IMR-90 (cell line): ENCODE measurements at places on chromosomes 6 and 20.

GRCh38 chr6:144220031-144220790 is 64.9 kb upstream of the UTRN start:
- no peak for DNase-seq

DNA sequence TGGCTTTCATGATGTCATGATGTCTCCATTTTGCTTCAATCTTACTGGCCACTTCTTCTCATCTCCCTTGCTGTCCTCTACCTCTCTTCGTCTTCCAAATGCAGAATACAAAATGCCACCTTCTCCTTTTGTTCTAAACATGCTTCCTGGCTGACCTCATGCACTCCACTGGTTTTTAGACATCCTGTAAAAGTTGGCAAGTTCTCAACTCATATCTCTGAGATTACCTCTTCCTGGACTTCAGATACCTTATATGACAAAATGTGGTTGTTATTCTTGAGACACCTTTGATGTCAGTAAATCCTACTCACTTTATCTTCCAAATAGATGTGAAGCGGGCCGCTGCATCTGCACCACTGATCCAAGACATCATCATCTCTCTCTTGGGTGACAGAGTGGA is 212.7 kb upstream of the FOXA2 start:
- DNase-seq, result peak; percentile 3

DNA sequence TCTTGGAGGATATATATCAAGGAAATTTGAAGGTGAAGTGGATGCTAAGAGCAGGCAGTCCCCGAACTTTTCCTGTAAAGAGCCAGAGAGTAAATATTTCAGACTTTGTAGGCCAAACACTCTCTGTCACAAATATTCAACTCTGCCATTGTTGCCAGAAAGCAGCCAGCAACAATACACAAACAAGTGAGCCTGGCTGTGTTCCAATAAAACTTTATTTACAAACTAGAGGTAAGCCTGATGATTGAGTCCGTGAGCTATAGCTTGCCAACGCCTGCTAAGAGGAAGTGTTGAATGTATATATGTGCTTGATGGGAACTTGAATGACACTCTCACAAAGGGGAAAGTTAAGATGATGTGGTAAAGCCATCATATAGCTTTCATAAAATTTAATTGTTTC is 166.0 kb upstream of the PLN start:
- no peak for DNase-seq

DNA sequence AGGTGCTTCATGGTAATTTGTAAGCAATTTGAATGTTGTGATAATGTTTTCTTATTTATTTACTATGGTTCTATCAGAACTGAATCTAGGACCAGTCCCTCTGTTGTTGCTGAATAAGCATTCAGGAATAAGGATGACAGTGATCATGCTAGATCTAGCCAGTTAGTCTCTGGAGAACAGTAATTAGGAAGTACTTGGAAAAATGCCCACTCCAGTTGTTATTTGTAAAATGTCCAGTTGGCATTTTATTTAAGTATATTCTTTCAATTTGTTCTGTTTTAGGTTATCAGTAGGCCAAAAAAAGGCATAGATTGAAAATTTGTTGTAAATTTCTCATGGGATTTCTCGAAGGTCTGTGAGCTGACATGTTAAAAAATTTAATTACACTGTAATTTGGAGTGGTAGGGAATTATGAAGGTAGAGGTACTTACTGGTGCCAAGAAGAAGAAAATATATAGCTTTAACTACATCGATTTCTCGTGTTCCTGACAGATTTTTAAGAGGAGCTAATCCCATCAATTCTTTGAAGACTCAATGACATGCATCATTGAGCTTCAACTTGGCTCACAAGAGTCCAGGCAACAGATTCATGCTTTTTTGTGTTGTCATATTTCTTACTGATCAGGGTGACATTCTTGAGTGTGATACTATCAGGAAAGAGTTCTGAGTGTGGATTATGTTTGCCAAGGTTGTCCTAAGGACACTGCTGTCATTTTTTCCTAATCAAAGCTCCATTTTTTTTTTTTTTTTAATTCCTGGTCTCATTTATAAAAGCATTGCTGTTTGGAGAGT is 177.3 kb downstream of the CARMIL1 start:
- DNase-seq, result no peak

DNA sequence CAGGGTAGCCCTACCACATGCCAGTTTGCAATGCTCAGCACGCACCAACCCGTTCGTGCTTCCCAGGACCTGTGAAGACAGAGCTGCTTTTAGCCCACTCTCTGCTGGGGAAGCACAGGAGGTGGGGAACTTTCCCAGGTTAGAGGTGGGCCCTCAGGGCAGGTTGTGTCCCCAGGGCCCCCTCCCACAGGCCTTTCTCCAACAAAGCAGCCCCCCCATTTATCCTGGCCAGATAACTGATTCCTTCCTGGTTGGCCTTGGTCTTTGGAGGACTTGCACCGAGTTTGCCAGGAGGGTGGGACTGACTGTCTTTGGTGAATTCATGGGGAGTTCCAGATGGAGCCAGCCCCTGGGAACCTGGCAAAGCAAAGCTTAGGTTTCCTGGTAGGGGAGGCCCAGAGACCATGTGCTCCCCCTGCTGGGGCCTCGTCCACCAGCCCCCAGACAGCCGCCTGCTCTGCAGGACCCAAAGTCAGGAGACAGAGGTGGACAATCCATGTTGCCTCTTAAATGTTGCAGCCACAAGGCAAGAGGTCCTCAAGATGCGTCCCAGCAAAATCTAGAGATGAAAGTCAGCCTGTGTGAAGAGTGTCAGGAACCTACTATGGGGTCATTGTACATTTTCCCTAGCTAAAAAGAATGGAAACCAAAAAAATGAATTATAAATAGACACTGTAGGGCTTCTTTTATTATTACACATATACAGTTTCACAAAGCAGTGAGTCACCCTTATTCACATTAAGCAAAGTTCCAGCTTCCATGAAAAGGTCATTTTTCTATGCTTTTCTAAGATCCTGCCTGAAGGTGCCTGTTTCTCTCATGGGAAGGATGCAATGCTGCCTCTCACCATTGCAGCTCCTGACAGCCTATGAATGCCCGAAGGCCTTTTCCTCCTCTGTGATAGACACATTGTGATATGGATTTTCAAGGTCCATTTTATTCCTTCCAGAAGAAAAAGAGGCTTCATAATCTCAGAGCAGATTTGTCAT is 497.8 kb downstream of the PREX1 start:
- peak; percentile 51 for DNase-seq

GRCh38 chr20:56440346-56441007 is 27.9 kb upstream of the RTF2 start:
- no peak for DNase-seq

DNA sequence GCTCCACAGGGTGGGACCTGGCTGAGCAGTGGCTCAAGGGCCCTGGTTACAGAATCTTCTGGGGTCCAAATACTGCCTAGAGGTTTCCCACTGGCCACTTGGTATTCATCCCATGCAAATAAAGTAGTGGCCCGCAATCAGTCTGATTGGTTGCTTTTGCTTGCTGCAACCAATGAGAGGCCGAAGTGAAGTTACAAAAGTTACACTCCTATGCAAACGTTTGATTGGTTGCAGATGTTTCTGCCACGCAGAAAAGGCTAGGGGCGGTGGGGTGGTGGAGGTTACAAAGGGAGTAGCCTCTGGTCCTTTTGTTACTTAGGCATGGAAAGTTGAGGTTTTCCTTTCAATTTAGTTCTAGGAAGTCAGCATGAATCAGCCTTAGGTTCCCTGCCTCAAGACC is 3.6 kb upstream of the NHLRC1 start:
- no peak for DNase-seq

DNA sequence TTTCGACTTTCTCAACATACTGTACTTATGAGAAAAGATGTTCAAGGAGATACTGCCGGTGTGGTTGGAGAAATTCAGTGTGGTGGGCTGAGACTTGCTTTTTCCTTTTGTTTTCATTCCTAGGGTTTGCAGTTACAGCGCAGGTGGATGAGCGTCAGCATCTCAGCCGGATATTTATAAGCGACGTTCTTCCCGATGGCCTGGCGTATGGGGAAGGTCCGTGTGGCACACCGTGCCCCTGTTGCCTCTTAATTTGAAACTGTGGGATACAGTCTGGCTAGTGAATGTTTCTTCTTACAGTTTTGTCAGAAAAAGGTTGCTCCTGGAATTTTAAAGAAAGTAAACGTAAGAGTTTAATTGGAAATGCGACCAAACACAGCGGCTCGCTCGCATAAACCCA is 81.7 kb upstream of the CLDN20 start:
- no peak for DNase-seq

DNA sequence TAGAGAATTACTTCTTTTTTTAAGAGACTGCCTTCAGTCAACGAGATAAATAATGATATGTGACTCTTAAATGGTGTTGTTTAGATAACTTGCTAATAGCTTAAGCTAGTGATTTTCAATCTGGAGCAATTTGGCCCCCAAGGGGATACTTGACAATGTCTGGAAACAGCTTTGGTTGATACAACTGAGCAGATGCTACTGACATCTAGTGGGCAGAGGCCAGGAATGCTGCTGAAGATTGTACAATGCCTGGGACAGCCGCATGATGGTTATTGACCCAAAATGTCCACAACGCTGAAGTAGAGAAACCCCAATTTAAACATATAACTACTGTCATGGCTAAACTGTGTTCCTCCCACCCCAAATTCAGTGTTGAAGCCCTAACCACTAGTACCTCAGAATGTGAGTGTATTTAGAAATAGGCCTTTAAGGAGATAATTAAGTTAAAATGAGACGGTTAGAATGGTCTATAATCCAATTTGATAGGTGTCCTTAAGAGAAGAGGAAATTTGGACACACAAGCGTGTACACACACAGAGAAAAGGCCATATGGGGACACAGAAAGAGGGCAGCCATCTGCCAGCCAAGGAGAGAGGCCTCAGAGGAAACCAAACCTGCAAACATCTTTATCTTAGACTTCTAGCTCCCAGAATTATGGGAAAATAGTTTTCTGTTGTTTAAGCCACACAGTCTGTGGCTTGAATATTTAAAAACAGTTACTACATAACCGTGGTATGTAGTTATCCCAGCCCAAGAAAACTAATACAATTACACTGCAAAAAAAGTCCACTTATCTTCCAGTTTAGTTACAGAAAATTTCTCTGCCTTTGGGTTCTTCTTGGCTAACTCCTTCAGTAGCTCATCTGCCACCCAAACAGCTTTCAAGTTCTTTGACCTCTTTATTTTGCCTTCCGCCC is 22.2 kb downstream of the RWDD2A start:
- DNase-seq, result peak; percentile 80

- DNase-seq, result peak; percentile 77
Observed at GRCh38 chr6:1424306-1424927, 35.0 kb downstream of the FOXF2 start.

DNA sequence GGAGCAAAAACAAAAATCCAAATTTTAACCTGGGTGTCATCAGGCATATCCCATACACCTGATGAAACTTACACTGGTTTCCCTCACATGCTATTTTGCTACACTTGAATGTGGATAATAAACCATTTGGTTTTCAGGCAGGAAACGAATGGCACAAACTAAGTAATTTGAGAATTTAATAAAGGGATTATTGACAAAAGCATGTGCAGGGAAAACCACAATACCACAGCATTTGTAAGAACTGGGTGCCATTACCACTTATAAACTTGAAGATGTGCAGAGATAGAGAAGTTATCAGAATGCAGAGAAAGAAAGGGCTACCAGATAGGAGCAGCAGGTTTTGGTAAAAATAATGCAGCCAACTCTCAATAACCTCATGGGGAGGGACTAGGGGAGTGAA is 151.2 kb downstream of the RFX6 start:
- no peak for DNase-seq

- no peak for DNase-seq
Observed at GRCh38 chr20:19673575-19673974, 84.5 kb upstream of the RIN2 start.

GRCh38 chr20:54692168-54692887 is 216.9 kb downstream of the DOK5 start:
- DNase-seq, result no peak

DNA sequence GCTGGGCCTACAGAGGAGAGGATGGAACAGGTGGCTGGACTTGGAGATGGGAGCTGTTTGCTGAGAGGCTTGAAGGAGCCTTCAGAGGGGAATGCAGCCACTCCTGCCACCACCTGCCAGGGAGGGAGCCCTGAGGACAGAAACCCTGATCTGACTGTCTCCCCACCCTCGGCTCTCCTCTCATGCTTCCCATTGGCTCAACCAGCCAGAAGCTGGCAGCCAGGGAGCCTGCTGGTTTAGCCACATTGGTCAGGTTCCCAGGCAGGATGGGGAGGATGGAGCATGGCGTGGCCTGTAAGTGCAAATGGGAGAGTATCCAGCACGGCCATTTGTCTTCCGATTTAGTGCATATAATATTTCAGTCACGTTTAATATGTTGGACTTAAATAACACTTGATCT is 12.8 kb downstream of the TREM1 start:
- no peak for DNase-seq

GRCh38 chr6:15608396-15608795 is 54.4 kb downstream of the DTNBP1 start:
- DNase-seq, result peak; percentile 89

- DNase-seq, result peak; percentile 7
Observed at GRCh38 chr6:157428427-157429202, 47.6 kb downstream of the ZDHHC14 start.

- no peak for DNase-seq
Observed at GRCh38 chr6:32551410-32551809, 21.3 kb upstream of the HLA-DRB5 start.

DNA sequence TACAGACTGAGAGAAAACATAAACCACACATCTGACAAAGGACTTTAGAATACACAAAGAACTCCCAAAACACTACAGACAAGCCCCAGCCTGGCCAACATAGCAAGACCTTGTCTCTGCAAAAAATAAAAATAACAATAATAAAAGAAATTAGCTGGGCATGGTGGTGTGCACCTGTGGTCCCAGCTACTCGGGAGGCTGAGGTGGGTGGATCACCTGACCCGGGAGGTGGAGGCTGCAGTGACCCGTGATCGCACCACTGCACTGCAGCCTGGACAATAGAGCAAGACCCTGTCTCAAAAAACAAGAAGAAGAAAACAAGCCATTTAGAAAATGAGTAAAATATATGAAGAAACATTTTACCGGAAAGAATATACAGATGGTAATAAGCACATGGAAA is 13.1 kb downstream of the SDCBP2 start:
- no peak for DNase-seq

GRCh38 chr6:133837801-133838349 is 51.0 kb upstream of the TCF21 start:
- no peak for DNase-seq

DNA sequence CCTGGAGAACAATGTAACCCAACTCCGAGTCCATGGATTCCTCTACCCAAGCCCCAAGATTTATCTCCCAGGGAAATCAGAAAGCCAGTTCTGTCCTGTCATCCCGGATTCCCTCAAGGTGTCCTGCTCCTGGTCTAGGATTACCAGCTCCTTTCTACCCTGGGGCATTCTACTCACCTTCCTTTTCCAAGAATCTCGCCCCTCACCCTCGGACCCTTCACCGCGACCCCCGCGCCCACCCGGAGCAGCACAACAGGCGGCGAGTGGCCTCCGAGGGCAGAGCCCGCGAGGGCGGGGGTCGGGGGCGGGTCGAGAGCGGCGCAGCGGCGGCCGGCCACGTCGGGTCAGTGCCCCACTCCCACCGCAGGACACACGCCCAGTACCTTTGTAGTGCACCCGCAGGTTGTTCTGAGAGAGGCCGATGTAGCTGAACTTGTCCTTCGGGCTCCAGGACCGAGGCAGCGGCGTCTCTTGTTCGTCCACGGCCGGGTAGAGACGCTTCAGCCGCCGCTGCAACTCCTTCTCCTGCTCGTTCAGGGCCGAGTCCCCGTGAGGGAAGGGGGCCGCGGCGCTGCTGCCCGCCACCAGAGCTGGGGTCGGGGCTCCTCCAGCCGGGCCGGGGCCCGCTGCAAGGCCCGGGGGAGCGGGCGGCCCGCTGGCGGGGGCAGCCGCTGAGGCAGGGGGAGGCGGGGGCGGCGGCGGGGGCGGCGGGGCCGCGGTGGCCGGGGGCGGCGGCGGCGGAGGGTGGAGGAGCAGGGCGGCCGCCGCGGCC is 897 bp downstream of the RANBP9 start:
- no peak for DNase-seq
